ENCODE measurements at places on chromosomes 3 and 15.

GRCh38 chr3:37909067-37909911 lies 47.6 kb downstream of the CTDSPL start:
- DNase-seq, result no peak

DNA sequence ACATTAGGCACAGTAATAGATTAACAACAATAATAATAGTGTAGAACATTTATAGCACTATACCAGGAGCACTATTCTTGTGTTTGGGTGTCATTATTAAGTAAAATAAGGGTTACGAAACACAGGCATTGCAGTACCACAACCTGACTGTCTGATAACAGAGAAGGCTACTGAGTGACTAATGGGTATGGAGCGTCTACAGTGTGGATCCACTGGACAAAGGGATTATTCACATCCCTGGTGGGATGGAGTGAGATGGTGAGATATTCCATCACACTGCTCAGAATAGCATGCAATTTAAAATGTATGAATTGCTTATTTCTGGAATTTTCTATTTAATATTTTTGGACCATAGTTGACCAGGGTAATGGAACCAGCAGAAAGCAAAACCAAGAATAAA lies 18.2 kb downstream of the MINDY4B start:
- no peak for DNase-seq

- DNase-seq, result no peak
These were observed 177.8 kb upstream of the PROK2 start for GRCh38 chr3:71962561-71963240.

DNA sequence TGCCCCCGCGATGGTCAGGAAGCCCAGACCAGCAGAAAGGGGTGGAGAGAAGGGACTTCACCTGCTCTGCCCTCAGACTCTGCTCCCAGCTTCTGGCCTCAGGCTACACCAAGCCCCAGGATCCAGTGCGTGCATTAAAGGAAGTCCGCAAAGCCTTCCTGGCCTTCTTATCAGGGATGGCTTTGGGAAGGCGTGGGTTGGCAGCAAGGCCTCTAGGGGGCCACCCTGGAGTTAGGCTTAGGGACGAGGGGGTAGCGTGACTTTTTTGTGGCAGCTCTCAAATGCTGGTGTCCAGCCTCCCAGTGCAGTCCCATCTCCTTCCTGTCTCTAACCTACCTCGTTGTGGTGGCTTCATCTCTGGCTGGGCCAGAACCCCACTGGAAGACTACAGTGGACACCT lies 18.9 kb upstream of the RPL29 start:
- DNase-seq, result no peak

DNA sequence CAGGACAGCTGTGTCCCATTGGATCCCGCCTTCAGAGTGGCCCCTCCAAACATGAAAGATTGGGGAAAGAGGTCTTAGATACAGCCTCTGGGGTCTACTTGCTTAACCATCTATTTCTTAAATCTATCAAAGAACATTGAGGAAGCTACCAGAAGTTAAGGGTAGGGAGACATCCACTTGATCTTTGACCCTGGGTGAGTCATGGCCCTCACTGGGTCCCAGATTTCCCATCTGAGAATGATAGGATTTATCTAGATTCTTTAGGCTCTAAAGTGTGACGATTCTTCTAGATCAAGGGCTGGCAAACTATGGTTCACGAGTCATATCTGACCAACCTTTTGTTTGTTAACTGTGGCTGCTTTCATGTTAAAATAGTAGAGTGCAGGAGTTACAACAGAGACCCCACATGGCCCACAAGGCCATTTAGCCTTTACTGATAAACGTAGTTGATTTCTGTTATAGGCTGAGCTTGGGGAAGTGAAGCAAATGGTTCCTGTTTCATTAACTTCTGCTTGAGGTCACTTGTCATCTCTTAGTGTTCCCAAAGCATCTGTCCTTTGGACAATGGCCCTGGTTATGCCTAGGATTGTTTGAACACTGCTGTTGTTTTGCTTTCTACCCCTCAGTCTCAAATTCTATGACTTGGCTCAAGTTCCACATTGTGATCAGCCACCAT lies 8.0 kb downstream of the MUC13 start:
- DNase-seq, result no peak

- DNase-seq, result no peak
These were observed 54.9 kb upstream of the SNRK start for GRCh38 chr3:43231276-43232000.

GRCh38 chr15:84915606-84915958 lies 31.1 kb downstream of the SLC28A1 start:
- DNase-seq, result no peak

- no peak for DNase-seq
These were observed 323.3 kb downstream of the CACNA2D3 start for GRCh38 chr3:54445630-54446029.

DNA sequence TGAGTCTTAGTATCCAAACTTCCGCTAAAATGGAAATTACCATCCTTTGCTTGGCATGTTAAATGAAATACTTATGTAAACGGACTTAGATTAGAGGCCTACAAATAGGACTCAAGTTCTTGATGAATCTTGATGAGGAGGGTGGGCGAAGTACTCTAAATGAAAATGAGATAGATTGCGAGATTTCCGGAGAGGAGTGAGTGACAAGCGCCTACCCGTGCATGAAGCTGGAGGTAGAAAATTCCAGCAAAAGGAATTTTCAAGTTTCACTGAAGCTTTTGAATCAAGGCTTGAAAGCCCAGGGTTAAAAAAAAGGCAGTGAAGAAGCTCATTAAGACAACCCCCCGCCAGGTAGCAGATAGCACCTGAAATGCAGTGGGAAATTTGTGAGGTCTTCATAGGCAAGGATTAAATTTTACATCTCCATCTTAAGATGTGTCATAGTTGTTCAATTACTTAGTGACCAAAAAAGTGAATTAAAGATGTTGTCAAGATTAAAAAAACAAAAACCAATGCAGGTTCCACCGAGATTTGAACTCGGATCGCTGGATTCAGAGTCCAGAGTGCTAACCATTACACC lies 655 bp upstream of the RAB11A start:
- DNase-seq, result no peak

GRCh38 chr3:40845447-40845846 lies 320.7 kb downstream of the ZNF621 start:
- DNase-seq, result no peak

- no peak for DNase-seq
These were observed 53.9 kb downstream of the COPS2 start for GRCh38 chr15:49101536-49101935.

- DNase-seq, result no peak
These were observed 9.1 kb upstream of the LIPH start for GRCh38 chr3:185561374-185561943.

DNA sequence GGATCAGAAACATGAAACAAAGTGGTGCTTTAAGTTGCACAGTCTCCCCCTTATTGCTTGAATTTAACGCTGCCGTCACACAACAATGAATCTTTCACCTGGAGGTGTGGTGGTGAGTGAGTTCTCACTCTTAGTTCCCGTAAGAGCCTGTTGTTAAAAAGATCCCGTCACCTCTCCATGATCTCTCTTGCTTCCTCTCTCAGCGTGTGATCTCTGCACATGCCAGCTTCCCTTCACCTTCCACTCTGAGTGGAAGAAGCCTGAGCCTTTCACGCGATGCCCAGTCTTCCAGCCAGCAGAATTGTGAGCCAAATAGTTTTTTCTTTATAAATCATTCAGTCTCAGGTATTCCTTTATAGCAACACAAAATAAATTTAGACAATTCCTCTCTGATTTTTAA lies 136.7 kb upstream of the CHL1 start:
- DNase-seq, result no peak

GRCh38 chr15:71548401-71548807 lies 261.9 kb upstream of the NR2E3 start:
- DNase-seq, result no peak

- no peak for DNase-seq
These were observed 10.7 kb downstream of the FAM98B start for GRCh38 chr15:38464675-38465074.

GRCh38 chr15:57527382-57528091 lies 64.2 kb upstream of the MYZAP start:
- peak; percentile 67 for DNase-seq

- no peak for DNase-seq
These were observed 16.3 kb upstream of the RAB7A start for GRCh38 chr3:128709506-128710210.

GRCh38 chr3:98171071-98171470 lies 4.6 kb downstream of the OR5H15 start:
- no peak for DNase-seq

DNA sequence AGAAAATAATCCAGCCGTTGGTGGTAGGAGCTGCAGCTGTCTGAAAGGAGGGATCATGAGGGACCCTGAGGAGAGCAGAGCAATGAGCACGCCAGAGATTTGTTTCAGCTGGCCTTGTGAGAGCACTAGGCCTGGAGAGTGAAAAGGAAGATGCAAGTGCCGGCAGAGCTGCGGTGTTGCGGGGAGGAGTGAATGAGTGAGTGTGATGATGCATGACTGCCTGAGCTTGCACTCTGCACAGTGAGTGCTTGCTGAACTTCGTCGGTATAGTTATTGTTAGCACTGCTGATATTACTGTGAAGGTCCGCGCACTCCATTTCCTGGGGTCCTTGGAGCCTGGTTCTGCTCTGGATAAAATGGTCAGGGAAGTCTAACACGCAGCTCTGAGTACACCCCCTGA lies 23.2 kb downstream of the EIF1B start:
- no peak for DNase-seq

DNA sequence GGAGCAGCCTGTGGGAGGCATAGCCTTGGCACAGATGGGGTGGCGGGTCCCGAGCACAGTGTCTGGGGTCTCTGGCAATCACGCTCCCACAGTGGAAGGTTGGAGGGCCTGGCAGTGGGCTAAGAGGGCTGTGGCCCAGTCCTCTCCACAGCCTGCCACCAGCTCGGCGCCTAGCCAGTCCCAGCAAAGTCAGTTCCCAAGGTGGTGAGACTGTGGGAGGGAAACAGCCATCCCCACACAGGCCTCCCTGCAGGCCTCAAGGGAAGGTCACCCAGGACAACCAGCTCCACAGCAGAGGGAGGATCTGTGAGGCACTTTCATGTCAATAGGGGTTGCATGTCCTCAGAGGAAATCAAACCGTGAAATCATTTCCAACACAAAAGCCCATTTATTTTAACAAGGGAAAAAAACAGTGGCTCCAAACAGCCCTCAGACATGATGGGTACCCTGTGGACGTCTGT lies 27.6 kb upstream of the LIMD1 start:
- no peak for DNase-seq

- DNase-seq, result no peak
These were observed 244.4 kb downstream of the ZBTB20 start for GRCh38 chr3:114902691-114903101.

DNA sequence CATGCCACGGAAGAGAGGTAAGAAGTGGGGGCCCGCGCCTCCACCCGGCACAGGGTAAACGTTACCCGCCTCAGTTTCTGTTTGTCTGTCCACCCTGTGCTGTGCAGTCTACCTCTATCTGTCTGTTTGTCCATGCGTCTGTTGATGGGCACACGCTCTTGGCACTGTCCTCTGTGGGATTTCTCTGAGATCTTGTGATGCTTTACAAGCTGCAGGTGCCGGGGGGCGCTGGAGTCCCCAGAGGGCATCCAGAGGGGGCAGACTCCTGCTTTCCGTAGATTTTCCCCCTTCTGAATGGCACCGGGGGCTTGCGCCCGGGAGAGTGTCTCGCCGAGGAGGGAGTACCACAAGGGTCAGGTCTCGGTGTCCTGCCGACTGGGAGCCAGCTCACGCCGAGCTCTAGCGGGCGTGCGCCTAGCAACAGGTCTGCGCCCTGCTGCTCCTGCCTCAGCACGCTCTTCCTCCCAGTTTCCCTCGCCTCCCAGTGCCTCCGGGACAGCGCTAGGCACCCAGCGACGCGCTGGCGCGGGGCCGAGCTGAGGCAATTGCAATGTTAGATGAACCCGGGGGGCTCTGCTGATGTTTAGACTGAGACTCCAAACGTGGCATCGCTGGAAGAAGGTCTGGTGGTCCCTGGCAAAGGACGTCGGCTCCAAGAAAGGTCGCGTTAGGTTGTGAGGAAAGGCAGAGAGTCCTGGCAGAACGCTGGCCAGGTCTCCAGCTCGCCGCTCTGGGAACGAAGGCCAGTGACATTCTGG lies 667 bp downstream of the CEMIP start:
- no peak for DNase-seq

- DNase-seq, result peak; percentile 61
These were observed at the start of gene NOX5 for GRCh38 chr15:69014454-69014853. Gene NOX5, plus strand, starts transcription at chr15:69014695. Its CDS starts 41 bp downstream, at chr15:69014736.

GRCh38 chr3:40923143-40923542 lies 276.2 kb upstream of the CTNNB1 start:
- DNase-seq, result no peak

GRCh38 chr3:132033471-132033870 lies 1.3 kb downstream of the CPNE4 start:
- no peak for DNase-seq

DNA sequence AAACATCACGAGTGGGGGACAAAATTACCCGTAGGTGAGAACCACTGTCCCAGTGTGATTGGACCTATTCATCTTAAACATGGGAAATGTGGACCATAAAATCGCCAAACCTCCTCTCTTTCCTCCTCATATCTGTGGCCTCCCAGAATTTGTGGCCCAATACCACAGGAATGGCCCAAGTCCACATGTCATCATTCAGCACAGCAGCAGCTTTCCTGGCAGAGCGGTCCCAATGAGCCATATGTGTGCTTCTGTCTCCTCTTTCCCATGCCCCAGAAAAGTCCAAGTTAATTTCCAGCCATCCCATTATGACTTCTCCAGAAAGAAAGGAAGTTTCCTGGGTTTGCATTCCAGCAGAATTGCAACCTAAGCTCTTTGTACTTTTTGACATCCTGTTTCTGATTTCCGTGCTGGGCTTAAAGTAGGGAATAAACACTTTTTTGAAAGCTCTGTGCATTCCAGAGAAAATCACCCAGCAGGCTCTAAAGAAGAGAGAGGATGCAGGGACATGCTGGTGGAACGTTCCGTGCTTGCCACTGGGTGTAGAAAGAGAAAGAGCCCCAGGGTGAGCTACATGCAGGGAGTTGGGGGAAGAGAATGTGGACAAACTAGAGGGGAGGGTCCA lies 259.4 kb upstream of the PROK2 start:
- peak; percentile 43 for DNase-seq

- DNase-seq, result no peak
These were observed 903.7 kb downstream of the EPHA3 start for GRCh38 chr3:90011131-90011530.

GRCh38 chr15:58369261-58369701 lies 62.5 kb upstream of the LIPC start:
- DNase-seq, result no peak

DNA sequence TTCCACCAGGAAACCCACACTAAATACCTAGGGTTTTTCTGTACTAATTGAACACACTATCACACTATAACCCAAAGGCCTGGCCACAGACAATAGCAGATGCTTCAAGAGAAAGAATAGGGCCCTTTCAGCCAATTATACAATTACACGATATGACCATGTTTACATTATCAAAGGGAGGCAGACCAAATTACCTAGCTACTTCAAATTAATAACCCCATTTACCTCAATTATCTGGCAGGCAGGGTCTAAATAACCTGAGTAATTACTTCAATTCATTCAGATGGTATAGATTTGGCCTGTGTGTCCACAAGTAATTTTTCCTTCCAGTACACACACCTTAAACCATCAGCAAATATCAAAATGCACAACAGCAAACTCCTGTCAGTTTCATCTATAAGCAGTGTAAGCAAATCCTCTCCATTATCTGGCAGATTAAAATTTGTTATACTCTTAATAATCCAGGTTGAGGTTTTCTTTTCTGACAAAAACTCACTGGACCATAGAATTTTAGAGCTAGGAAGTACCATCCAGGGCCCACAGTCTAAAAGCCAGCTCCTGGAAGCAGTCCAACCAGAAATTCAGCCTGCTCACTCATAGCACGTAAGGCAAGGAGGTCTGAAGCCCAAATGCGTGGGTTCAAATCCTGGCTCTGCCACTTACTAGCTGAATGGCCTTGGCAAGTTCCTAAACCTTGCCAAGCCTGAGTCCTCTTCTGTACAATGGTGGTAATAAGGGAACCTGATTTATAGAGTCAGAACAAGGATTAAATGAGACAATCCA lies 51.8 kb downstream of the RFTN1 start:
- no peak for DNase-seq
